ENCODE measurements at places on chromosomes 2 and 18.

DNA sequence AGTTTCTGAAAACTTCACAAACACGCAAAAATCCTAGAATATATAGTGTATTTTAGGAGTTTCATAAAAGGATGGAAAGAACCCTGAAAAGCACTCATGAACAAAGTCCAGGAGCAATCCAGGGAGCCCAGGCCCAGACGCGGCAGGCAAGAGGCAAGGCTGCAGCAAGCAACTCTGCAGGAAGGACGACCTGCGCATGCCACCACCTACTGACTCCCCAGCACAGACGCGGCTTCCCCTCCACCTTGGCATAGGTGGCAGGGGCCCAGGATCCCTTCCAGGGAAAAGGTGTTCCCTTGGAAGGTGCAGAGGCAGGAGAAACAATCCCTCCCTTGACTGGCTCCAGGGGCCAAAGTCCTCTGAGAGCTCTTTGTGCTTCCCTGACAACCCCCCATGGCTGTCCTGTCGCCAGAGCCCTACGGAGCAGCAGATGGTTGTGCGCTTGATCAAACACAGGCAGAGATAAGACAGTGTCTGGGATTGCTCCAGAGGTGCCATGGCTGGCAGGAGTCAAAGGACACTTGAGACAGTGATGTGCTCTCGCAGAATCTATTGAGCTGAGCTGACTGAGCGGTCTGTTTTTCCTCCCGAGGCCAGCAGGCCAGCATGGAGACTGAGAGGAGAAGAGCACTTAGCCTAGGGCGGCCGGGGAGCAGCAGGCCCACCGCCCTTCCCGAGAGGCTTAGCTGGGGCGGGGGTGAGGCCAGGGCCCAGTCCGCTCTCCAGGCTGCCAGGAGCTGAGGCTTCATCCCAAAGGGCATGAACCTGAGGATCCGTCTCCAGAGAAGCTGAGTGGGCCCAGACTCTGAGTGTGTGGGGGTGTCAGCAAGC lies 10.8 kb upstream of the AMER3 start:
- DNase-seq: no peak

DNA sequence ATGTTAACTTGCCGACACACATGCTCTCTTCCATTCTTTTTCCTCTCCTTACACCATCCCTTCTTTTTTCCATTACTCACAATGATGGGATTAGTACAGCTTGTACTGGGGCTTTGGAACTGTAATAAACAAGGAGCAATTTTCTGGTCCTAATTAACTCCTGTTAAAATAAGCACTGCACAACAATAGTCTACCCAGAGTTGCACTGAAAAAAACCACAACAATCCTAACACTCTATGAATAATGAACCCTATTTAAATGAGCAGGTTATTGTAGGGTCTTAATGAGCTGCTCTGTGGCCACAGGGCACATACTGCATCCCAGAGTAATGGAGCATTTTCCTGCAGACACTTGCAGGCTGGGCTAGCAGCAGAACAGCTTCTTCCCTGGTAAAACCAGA lies 380.3 kb downstream of the NRXN1 start:
- peak; percentile 67 for DNase-seq

DNA sequence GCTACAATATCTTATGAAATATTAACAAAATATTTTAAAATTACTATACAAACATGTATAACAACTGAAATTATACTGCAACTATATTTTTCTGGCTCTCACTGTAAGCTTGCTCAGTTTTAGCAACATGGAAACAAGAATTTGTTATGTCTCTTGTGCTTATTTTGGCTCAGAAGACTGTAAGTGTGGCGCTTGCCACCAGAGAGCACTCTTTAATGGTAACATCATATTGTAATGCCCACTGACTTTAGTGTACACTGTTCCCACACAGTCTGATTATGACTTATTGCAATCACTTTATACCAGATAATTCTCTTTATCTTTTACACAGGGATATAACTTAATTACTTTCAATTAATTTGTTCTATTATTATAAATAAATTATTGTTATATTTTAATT lies 1500.6 kb upstream of the TMEFF2 start:
- peak; percentile 62 for DNase-seq

DNA sequence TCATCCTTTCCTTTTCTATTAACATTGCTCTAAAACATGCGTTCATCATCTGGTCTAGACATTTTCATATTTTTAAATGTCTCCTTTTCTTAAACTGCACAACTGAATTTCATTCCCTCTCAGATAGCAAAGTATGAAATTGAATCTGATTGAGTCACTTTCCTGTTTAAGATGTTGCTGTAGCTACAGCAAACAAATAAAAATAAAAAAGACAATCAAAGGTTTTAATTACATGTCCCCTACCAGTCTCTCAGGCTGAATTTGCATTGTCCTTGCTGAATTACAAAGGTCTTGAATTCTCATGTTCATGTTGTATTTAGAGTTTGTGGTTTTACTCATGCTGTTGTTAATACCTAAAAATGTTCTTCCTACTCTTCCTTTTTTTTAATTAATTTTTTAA lies 537.9 kb upstream of the LRATD1 start:
- DNase-seq: no peak

- peak; percentile 48 for DNase-seq
These were observed 184.6 kb downstream of the ZFP36L2 start for GRCh38 chr2:43041661-43042360.

DNA sequence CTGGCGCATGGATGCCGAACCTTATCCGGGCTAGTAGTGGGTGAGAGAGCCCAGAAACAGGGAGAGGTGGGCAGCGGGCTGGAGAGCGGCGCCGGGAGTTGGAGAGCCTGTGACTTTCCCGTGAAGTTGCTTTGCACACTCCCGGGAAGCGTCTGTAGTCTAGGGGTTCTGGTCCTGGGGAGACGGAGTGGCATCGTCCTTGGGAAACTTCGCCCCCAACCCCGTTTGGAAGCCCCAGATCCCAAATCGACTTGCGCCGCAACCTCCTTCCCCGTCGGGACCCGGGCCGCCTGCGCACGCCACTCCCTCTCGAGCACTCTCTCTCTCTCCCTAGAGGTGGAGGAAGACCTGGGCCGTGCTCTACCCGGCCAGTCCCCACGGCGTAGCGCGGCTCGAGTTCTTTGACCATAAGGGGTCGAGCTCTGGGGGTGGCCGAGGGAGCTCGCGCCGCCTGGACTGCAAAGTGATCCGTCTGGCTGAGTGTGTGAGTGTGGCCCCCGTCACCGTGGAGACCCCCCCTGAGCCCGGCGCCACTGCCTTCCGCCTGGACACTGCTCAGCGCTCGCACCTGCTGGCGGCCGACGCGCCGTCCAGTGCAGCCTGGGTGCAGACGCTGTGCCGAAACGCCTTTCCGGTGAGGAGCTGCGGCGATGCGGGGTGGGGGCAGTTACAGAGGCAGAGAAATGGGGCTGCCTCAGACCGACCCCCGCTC lies 456 bp downstream of the DOK1 start:
- DNase-seq: peak; percentile 45

DNA sequence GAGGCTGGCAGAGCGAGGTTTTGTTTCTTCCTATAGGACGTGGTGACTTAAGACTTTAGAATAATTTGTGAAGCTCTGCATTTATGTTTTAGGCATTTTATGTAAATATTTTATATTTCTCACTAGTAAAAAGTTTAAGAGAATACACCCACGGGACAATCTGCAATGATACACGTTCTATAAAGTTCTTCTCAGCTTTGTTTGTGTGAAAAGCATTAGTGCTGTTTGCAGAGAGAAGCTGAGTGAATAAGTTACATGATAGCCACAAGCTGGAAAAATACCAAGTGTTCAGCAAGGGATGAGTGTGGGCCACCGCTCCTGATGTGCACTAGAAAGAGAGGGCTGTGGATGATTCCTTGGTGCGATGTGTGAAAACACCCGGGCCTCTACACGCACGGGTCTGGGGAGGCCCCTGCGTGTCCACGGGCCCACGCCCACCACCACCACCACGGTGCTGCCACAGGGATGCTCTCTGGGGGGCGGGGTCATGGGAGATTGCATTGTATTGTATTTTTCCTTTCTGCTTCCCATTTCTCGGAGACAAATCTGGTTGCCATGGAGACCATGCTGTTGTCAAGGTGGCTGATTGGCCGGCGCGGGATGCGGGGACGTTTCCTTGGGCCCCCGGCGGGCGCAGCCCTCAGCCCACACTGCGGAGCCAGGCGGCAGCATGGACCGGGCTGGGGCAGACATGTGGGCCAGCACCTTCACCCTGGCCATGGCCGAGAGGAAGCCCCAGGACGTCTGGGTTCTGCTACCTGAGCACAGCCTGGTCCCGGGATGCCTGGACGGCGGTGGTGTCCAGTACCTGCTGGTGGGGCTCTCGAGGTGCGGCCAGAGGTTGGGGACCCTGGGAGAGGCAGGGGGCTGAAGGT lies at the start of gene RTP5:
RTP5 (plus strand) TSS at position 643 of the 875 bp plus-strand sequence; CDS start at position 671, 28 bp downstream.
- peak; percentile 90 for DNase-seq

- peak; percentile 32 for DNase-seq
These were observed 139.0 kb downstream of the DDX1 start for GRCh38 chr2:15730545-15731212.

GRCh38 chr18:79871026-79871390 lies 73.3 kb downstream of the KCNG2 start:
- DNase-seq: no peak

- DNase-seq: no peak
These were observed 121.8 kb downstream of the DSC3 start for GRCh38 chr18:30920757-30921156.

GRCh38 chr2:33062665-33063250 lies 116.0 kb downstream of the LTBP1 start:
- DNase-seq: no peak

- no peak for DNase-seq
These were observed 4.2 kb upstream of the WDFY1 start for GRCh38 chr2:223949241-223949840.

GRCh38 chr18:68713796-68714195 lies 1.1 kb downstream of the TMX3 start:
- no peak for DNase-seq

DNA sequence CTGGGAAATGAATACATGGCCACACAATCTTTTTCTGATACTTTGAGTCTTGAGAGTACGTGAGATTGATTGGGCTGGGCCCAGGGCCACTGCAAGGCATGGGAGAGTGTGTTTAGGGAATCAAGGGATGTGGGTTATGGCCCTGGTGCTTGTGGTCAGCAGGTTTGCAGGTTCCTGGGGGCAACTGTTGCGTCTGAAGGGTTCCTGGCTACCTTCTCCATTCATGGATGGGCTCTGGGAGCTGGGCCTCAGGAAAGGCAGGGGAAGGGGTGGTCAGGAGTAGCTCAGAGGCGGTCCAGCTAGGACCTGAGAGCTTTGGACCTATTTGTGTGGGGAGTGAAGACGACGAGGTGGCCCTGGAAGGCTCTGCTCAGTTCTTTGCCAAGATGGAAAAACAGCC lies 8.4 kb upstream of the ZAP70 start:
- no peak for DNase-seq

GRCh38 chr2:236968101-236968879 lies 117.4 kb upstream of the COPS8 start:
- no peak for DNase-seq

DNA sequence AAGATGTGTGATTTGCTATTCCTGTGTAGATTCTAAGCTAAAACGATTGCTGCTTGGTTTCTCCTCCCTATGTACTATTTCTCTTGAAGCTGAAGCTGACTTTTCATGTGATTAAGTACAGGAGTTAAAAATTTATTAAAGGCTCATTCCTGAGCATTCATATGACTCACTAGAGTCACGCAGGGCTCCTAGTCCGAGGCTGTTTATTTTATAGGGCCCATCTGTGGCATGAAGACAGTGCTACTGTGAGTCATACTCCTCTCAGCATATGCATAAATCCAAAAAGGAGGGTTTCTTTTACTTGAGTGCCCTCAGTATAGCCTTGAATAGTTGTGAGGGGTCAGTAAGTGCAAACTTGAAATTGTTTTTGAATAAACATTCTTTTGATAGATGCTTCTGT lies 378.8 kb downstream of the PTPRM start:
- no peak for DNase-seq

DNA sequence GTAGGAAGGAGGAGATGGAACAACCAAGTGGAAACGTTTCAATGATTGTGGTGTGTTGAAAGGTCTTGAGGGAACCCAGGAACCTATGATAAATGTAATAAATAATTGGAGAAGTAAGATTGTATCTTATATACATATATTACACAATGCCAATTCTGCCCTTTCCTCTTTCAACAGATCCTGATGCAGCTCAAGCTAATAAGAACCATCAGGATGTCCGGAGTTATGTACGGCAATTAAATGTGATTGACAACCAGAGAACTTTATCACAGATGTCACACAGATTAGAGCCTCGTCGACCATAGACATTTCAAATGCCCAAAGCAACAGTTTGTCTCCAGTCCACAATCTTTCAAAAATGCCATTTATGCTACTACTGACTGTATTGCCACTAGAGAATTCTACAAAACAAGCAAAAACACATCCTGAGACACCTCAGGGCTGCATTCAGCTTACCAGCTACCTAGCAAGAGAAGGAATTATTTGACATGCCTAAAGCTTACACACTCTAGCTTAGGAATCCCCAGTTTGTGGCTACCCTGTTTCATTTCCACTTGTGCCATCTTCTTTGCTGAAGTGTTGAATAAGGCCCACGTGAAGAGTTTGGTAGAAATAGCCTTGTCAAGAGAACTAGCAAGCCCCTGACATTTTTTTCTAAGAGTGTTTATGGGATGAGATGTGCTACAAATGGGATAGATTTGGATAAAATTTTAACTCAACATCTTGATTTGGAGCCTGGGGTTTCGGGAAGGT lies 24.0 kb upstream of the MAP3K20 start:
- DNase-seq: no peak

GRCh38 chr2:219387306-219388120 lies at the start of gene DNPEP:
Gene DNPEP, minus strand, starts transcription at chr2:219387912. Its CDS starts 118 bp downstream, at chr2:219387794.
- DNase-seq: peak; percentile 33

DNA sequence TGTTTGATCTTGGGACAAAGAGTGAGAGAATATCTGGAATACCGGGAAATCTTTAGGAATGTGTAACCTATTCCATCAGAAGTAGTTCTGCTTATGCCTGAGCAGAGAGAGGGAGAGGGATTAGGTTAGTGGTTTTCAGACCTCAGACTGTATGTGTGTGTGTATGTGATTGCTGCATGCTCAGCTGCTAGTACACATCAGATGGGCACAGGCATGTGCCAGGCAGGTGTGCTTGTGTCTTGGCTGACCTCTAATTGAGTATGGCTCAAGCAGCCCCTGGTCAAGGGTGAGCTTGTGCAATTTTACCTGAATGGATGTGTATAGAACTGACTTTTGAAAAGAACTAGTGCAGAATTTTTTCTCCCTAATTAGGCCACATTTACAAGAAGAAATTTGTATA lies 91.2 kb downstream of the INSIG2 start:
- DNase-seq: no peak

DNA sequence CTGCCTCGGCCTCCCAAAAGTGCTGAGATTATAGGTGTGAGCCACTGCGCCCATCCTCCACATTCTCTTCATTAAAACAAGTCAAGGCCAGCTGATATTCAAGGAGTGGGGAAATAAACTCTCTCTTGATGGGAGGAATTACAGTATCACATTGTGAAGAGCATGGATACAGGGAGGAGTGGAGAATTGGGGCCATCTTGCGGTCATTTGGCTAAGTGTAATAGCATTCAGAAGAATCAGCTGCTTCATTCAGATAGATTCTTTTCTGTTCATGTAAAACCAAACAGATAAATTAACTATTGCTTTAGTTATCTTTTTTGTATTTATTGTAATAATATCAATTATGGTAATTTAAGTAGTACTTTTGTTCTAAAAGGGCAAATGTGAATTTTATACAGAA lies 156.3 kb downstream of the UBR3 start:
- no peak for DNase-seq

- DNase-seq: no peak
These were observed 47.6 kb downstream of the COL5A2 start for GRCh38 chr2:189131991-189132390.

GRCh38 chr2:715038-715437 lies 37.8 kb upstream of the TMEM18 start:
- DNase-seq: no peak
